ENCODE measurements at places on chromosomes 6 and 20.

- no peak for DNase-seq
Measured at GRCh38 chr6:100461278-100461916, 3.3 kb downstream of the SIM1 start.

- DNase-seq: peak; percentile 37
Measured at GRCh38 chr20:53606364-53606985, 12.8 kb upstream of the ZNF217 start.

DNA sequence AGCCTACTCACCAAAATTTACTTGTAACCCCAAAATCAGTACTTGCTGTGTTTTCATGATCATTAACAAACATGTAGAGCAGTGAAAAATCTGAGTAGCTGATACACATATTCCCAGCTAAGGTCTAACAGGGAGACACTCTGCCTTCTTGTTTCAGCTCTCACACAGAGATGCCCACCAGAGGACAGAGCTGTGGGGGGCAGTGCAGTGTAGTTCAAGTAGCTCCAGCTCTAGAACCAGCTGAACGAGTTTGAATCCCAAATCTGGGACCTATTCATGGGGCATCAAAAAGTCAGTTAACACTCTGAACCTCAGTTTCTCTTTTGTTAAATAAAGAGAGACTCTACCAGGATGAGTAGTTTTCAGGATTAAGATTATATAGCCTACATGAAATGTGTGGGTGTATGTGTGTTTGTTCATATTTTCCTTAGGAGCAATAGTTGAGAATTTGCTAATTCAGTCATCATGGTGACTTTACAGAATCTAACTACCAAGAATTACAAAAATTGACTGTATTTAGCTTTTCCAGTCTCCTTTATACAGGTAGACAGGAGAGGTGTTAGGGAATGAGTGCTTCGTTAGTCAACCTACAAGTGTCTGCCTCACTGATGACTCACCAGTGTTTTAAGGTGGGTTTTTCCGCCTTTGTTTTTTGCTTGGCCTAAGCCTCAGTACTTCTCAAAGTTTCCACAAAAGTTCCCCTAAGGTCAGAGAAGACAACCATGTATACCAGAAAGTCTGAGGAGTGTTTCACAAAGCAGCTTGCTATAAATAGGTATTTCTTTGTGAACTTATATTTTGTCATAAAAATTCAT is 164.0 kb upstream of the RUNX2 start:
- DNase-seq: no peak

DNA sequence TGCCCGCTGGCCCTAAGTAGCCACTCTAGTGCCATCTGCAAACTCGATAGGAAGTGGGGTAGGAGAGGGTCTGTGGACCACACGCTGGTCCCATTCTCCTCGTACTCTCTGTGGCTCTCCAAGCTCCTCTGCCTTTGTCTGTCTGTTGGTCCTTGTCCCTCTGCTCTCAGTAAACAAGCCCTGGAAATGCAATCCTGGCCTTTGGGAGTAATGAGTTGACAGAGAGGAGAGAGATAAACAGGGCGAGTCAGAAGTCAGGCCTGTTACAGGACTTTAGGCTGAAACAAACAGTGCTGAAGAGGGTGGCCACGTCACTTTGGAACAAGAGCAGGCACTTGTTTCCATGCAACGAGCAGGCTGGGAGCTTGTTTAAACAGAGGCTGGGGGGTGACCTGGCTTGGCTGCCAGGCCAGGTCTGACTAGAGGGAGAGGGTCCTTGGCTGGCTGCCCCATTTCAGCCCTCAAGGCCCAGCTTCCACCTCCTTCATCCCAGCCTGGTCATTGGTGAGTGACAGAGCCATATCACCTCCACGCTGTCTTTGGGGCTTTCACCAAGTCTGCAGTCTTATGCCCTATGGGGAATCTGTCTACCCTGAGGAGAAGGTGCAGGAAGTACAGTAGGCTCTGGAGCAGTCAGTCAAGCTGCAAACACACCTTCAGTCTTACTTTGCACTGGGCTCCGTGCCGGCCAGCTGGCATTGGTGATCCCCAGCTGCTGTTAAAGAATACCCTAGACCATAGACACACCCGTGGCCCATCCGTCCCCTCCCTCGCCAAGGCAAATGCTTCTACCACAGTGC is 22.6 kb downstream of the FOXP4 start:
- DNase-seq: no peak

DNA sequence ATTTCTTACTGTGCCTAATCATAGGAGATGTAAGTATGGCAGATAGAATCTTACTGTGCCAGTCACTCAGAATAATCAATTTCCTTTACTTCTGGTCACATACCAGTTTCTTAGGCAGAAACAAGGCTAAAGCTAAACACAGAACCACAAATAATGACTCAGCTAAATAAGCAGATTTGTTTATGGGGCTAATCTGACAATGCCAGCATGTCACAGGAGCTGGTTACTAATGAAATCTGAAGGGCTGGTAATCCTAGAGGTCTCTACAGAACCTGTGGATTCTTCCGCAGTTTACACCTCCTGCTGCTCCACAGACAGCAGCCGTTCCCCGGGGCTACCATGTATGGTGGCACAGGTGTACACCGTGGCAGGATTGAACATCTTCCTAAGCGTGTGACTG is 80.8 kb downstream of the LYRM4 start:
- DNase-seq: no peak
